Endothelial cell (in vitro differentiated cells): ENCODE measurements at places on chromosomes 16 and 17.

- DNase-seq = peak; percentile 23
Measured at GRCh38 chr16:54933281-54934011, 2.8 kb downstream of the IRX5 start.

- no peak for DNase-seq
Measured at GRCh38 chr17:76538281-76538931, 897 bp upstream of the CYGB start.

DNA sequence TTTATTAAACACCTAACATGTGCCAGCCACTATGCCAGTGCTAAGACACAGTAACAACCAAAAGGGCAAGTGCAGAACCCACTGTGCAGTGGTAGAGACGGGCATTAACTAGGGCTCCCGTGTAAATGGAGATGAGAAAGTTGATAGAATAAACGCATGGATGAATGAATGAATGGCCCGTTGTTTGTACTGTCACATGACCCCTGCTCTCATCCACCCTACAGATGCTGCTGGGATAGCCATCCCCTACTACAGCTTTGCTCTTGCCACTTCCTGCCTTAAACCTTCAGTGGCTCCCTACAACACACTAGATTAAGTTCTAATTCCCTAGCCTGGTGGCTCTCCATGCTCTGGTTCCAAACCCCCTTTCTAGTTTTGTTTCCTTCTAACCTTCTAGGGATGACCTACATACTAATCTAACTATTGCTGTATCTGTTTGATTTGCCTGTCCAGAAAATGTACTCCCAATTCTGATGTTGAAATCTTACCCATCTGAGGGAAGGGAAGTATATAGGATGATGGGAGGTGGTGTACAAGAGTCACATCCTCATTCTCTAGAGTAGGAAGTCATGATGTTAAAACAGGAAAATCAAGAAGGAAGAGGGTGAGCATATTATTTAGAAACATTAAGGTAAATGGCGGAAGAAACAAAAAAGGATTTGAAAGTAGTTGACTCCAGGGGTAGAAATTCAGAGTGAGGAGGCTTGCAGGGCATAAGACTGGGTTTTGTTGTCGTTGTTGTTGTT, 11.4 kb upstream of the TNRC6C start:
- DNase-seq = no peak

GRCh38 chr16:5028950-5029475, 4.7 kb downstream of the NAGPA start:
- DNase-seq = no peak

- no peak for DNase-seq
Measured at GRCh38 chr17:46795379-46795952, 23.0 kb downstream of the WNT3 start.

DNA sequence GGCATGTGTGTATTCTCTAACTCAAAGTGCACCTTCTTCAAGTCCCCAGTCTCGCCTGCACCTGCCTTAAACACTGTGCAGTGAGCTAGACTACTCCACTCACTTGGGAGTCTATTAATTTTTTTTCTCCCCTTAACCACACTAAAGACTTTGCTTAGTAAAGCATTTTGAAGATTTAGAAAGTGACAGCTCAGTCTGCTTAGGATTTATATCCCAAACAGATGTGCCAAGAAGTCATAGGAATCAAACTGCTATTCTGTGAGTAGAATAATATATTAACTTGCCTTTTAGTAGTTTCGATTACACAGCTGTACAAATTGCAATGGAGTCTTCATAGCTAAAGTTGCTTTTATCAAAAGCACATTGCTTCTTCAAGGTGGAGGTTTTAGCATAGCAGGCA, 47.2 kb upstream of the MED13 start:
- DNase-seq = no peak

DNA sequence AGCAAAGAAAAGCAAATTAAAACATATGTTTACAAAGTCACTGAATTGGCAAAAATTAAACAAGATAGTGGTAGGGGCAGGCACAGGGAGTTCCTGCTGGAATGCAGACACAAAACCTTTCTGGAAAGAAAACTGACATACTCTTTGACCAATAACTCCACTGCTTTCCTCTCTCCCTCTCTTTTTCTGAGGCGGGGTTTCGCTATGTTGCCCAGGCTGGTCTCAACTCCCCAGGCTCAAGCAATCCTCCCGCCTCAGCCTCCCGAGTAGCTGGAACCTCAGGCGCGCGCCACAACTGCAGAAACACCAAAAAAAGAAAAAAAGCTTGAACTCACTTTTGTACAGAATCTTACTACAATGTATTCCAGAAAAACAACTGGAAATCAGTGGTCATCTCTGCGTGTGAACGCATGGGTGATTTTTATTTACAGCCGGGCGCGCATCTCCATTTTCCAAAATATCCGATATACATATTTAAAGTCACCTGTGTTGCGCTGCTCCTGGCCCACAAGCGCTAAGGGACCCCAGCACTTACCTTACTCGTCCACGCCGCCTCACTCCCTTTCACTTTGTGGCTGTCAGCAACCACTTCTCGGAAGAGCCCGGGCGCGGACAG, 480 bp downstream of the TXNL4B start:
- peak; percentile 17 for DNase-seq

DNA sequence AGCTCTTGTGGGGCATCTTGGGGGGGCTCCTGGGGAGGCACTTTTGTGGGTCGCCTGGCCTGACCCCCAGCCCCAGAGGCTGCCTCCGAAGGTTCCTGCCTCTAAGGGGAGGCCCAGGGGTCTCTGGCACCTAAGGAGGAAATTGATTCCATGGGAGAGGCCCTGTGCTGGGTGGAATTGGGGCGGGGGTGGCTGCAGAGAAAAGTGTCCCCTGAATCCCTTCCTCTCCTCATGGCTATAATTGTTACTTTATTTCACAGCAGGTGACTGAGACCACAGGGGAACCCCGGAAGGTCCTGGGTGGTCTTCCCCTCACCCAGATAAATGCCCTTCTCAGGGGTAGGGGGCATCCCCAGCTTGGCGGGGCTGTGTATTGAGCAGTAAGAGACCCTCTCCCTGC, 3.1 kb downstream of the GLIS2 start:
- no peak for DNase-seq

GRCh38 chr16:59213952-59214351, 479.8 kb upstream of the GOT2 start:
- no peak for DNase-seq

DNA sequence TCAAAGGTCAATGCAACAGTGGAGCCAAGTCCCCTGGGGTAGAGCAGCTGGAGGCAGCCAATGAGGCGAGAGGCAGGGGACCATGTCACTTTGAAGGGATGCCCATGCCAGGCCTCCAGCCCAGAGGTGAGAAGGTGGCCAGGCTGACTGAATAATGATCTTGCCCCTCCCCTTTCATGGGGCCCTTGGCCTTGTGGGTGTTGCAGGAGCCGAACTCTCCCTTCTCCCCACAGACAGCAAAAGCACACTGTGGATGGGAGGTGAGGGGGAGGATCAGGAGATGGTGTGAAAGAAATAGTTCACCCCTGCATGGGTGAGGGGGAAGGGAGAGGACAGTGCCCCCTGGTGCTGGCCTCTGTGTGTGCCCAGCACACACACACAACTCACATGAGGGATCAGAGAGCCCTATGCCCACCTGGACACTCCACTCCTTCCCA, 15.8 kb upstream of the TBX21 start:
- no peak for DNase-seq

- no peak for DNase-seq
Measured at GRCh38 chr16:11138022-11138768, 117.8 kb downstream of the SOCS1 start.

DNA sequence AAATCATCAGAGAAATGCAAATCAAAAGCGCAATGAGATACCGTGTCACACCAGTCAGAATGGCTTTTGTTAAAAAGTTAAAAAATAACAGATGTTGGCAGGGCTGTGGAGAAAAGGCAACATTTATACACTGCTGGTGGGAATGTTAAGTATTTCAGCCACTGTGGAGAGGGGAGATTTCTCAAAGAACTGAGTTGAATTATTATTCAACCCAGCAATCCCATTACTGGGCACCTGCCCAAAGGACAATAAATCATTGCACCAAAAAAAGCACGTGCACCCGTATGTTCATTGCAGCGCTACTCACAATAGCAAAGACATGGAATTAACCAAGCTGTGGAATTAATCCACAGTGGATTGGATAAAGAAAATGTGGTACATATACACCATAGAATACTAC, 204.7 kb downstream of the HS3ST4 start:
- no peak for DNase-seq

DNA sequence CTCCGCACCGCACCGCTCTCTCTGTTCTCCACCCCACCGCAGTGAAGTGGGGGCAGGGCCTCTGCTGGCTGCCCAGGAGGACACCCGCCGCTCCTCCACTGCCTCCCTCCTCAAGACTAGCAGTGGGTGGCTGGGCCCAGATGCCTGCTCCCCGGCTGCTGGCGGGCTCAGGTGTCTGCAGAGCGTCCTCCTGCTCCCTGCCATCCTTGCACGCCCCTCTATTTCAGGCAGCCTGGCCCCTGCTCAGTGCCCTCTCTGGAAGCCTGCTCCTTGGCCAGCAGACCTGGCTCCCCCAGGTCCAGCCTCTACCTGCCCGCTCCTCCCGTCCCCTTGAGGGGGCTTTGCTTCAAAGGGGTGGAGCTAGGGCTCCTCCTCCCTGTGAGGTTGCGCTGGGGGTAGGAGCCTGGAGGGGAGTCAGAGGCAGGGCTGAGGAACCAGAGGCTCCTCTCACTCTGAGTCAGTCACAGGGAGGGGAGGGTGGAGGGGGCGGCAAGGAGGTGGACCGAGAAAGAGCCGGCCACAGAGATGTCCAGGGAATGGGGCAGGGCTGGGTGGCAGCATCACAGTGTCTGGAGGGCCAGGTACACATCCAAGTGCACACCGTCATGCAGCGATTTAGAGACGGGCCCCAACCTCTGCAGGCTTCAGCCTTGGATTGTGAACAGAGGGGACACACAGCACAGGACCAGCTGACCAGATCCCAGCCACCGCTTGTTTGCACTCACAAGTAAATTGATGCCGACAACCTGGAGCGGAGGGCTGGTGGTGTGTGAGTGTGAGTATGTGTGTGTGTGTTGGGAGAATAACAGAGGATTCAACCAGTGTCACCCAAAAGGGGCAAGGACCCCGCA, 9.8 kb upstream of the TMEM92 start:
- DNase-seq = no peak

- peak; percentile 88 for DNase-seq
Measured at GRCh38 chr16:4261557-4262172, 11.2 kb downstream of the TFAP4 start.

- no peak for DNase-seq
Measured at GRCh38 chr16:1084971-1085370, 11.1 kb downstream of the C1QTNF8 start.

GRCh38 chr17:57356719-57357391, 100.5 kb downstream of the MSI2 start:
- no peak for DNase-seq

GRCh38 chr16:56164636-56165035, 26.7 kb upstream of the GNAO1 start:
- no peak for DNase-seq

- DNase-seq = no peak
Measured at GRCh38 chr17:78316867-78317789, 42.7 kb downstream of the SOCS3 start.

DNA sequence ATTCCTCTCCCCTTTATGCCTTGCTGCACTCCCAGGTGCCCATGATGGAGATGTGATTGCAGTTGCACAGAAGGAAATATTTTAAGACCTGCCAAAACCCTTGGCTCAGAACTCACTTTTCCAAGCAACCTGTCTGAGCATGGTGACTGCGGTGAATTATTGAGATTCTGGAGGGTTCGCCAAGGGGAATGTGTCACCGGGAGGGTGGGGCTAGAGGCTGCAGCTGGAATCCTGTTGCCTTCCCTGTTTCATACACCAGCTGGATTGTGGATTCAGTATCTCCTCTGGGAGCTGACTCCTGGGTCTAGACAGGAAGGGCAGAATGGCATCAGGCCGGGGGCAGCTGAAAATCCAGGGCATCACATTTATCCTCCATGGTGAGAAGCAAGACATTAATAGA, 527.2 kb downstream of the TMEM114 start:
- DNase-seq = no peak

- DNase-seq = no peak
Measured at GRCh38 chr17:67671493-67671892, 46.2 kb upstream of the NOL11 start.

GRCh38 chr16:57041182-57042156, 50.9 kb upstream of the CPNE2 start:
- DNase-seq = no peak

GRCh38 chr17:79950751-79951150, 84.9 kb downstream of the TBC1D16 start:
- DNase-seq = no peak

DNA sequence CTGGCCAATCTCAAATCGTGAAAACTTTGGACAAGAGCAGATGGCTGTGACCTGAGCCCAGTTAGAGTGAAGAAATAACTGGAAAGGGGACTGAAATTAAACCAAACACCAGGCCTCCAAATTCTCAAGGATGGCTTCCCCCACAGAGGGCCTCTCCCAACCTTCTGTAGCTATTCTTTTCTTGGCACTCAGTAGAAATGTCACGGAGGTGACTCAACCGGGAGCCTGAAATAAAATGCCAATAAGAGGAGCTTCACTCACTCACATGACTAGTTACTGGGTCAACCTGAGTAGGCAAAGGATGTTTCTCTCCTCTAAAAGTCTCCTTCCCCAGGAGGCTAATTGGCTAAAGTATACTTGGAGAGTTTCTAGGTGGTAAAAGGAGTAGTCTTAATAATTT, 230.7 kb downstream of the MAF start:
- DNase-seq = no peak

DNA sequence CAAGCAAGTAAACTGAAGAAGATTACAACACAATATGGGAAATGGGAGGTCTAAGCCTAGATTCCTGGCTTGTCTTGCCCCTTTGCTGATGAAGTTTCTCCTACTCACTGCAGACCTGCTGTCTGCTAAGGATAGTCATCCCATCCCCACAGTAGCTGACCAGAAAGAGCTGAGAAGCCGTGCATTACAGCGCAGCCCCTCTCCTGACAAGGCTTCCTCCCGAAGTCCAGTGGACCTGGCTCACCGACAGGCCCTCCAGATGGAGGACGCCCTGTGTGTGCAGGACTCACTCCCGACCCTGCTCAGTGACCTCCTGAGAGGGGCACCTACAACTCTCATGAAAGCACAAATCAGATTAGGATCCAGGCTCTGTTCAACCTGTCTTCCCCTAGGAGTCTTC, 35.4 kb downstream of the KIAA0753 start:
- no peak for DNase-seq

- DNase-seq = peak; percentile 99
Measured at GRCh38 chr17:81346090-81346907, 49.0 kb upstream of the BAHCC1 start.

DNA sequence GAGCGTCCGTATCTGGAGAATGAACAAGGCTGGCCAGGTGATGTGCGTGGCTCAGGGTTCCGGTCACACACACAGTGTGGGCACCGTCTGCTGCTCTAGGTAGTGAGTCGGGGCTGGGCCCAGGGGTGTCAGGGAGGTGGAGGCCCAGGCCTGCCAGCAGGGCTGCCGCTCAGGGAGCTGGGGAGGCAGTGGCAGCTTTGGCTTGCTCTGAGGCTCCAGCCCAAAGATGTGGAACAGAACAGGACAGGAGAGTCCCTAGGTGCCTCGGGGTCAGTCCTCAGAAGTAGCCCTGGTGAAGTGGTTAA, 4.3 kb downstream of the TBL3 start:
- DNase-seq = no peak

- DNase-seq = no peak
Measured at GRCh38 chr17:48609033-48609432, 1.8 kb downstream of the HOXB7 start.
